ENCODE measurements at places on chromosomes 3 and 15. TPM values are rescaled to one million over a fixed set of nuclear protein-coding genes. Genes with fewer than 3 reads are reported as not detected.

- DNase-seq: no peak
These were observed 254.0 kb downstream of the SLCO3A1 start for GRCh38 chr15:92107510-92107909.

SERPINI2 gene
- not detected for polyA plus RNA-seq

DNA sequence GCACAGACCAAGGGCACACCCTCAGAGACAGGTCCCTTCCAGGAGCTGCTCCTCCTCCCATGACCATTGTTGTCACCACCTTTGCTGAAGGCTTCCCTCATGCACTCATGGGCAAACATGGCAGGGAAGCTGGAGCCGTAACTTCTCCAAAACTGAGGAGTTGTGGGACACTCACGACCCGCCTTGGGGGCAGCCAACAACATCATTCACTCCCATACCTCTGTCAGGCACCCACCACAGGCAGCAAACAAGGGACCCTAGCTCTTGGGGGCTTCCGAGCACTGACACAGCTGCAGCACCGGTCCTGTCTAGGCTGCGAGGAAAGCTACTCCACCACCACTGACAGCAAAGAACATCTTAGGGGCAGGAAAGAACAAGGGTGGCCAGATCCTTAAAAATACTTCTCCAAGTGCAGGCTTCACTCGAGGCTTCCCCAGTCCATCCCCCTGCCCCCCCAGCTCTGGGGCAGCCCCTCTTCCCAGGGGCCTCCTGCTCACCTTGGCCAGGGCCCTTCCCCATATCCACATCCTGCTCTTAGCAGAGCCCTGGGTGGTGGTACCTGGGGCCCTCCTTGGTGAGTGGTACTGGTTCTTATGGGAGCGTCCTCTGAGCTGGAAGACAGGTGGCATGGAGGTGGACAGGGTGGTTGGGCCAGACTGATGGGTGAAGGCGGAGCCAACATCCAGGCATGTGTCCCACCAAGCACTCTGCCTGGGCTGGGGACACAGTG lies 28.0 kb upstream of the DUSP7 start:
- DNase-seq: no peak

GRCh38 chr3:161893972-161894371 lies 397.4 kb downstream of the OTOL1 start:
- DNase-seq: no peak

CXCR6 gene
- polyA plus RNA-seq: 9.3 TPM
